ENCODE measurements at places on chromosomes 5 and 9.
A peak's percentile ranks its signal among the peaks of the same experiment; 100 is the strongest.

DNA sequence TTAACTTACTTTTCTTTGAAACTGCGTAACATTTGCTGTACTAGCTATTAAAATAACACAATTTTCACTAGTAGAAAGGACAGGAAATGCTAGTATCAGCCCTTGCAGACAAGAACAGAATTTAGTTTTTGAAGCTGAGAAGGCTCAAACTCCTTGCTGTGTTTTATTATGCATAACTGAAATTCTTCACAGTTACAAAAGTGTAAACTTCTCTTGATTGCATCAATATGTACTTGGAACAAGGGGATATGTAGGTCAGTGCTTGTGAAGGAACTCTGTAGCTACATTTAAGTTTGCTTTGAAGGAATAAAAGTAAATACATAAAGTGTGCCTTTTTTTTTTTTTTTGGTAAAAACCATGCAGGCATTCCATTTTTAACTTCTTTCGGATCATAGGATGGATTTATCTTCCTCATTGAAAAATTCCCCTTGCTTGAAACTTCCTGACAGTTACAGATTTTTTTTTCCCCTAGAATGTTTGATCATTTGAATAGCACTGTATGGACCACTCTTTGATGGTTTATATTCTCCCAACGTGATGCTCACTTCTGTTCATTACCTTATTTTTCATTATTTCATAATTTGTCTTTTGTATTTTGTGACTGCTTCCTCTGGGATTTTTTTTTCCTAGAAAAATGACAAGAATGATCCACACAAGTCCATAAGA, 94.9 kb upstream of the DAB2 start:
- no peak for DNase-seq

- no peak for DNase-seq
These were observed 51.1 kb downstream of the CCNH start for GRCh38 chr5:87361536-87362213.

- peak; percentile 59 for DNase-seq
These were observed 1.2 kb downstream of the IER5L start for GRCh38 chr9:129176701-129177442.

DNA sequence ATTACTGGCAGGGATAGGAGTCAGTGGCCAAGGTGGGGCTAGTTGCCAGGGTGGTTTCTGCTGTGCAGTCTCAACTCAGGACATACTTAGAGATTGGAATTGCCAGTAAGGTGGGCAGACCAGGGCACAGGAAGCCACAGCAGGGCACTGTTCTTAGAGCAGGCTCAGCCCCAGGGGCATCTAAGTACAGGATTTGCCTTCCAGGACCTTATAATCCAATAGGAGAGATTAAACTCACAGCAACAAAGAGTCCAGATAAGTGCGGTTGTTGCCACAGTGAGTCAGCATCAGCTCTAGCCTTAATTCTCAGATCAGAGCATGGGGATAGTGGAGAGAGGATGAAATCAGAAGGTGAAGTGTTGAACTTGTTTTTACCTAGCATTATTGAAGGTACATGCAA, 265.8 kb upstream of the TRPC7 start:
- DNase-seq: no peak

DNA sequence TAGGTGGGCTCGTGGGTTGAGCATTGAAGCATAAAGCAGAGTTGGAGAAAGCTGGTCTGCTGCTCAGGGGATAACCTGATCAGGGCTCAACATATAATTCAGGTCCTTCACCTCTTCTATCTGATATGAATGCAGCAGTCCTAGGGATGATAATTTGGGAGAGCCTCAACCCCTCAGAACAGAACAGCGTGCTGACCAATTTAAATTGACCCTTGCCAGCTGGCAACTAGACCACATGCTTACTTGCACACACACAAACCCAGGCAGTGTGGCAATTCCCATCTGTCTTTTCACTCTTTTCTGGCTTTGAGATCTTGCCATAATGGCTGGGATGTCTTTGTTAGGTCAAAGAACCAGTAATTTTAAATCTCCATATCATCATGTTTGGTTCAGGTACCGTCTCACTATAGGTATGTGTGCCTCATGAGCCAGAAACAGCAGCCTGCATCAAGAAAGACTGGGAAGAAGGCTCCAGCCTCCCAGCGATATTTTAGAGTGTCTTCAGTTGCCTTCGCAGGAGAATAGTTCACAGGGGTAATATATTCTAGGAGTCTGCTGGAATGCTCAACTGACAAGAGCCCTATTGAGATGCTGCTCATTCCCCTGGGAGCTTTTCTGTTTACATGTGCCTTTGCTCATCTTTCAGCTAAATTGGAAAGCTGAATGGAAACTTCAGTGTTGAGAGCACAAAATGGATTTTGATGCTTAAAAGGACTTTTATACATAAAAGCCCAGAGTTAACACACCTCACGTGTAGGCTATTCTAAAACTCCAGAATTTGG, 497.6 kb downstream of the RASEF start:
- peak; percentile 70 for DNase-seq

DNA sequence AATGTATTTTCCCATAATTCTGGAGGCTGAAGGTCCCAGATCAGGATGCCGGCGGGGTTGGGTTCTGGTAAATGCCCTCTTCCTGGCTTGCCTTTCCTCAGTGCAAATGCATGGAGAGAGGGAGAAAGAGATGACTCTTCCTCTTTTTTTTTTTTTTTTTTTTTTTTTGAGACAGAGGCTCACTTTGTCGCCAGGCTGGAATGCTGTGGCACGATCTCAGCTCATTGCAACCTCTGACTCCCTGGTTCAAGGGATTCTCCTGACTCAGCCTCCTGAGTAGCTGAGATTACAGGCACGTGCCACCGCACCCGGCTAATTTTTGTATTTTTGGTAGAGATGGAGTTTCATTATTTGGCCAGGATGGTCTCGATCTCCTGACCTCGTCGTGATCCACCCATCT, 300.0 kb upstream of the TAS2R1 start:
- no peak for DNase-seq

GRCh38 chr5:126956991-126957390, 73.4 kb downstream of the MARCHF3 start:
- no peak for DNase-seq

- DNase-seq: no peak
These were observed 210.1 kb downstream of the EPB41L4A start for GRCh38 chr5:112208699-112209615.

GRCh38 chr9:86660146-86660943, 287.0 kb downstream of the GAS1 start:
- no peak for DNase-seq

GRCh38 chr9:111162026-111162425, 123.8 kb upstream of the LPAR1 start:
- DNase-seq: no peak

GRCh38 chr9:124805186-124805585, 28.3 kb downstream of the OLFML2A start:
- no peak for DNase-seq

DNA sequence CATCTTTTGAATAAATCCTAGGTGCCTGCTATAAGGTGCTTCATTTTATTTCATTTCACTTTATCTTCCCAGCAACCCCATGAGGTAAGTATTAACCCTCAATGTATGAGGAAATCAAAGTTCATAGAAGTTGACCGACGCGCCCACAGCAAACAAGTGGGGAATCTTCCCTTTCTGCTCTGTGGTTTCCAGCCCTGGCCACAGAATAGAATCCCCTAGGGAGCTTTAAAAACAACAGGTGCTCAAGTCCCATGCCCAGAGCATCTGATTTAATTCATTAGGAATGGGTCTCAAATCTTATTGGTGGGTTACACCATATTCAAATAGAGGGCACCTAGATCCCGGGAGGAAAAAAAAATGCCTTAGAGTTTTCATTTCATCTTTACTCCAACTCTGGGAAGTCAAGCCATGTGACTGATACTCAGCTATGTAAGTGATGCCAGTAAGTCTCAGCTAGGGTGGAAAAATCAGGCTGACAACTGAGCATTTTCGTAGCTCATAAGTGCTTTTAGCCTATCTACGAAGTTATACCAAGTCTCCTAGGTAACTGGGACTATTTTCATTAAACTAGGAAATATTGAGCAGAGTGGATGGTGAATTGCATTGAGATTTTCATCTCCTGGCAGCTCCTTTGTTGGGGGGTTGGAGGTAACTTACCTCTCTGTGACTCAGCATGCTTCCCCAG, 353.4 kb upstream of the SLC30A5 start:
- DNase-seq: no peak

- DNase-seq: no peak
These were observed 16.8 kb downstream of the IL33 start for GRCh38 chr9:6232336-6232945.

GRCh38 chr5:39256477-39257235, 37.3 kb upstream of the FYB1 start:
- no peak for DNase-seq

DNA sequence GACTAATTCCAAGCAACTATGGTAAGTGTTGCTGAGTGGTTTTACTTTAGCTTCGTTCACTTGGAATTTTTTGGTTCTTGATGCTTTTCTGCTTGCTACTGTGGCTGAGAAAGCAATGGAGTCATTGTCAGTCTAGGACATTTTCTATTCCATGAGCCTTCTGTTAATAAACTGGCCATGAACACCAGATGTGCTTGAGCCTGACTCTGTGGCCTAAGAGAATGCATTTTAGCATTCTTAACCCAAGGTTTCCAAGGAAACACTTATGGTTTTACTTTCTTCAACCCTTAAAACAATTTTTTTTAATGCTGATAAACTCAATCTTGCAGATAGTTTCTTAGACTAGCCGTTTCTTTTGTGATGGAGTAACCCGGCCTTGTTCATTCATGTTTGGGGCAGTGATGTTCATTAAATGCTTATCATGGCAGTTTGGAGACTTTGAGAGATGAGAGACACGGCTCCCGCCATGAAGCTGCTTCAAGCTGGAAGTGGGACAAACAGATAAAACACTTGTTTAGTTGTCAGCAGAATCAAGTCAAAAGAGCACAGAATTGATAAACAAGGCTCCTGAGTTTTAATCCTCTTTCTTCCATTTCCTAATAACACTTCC, 42.4 kb downstream of the OSTF1 start:
- DNase-seq: no peak

DNA sequence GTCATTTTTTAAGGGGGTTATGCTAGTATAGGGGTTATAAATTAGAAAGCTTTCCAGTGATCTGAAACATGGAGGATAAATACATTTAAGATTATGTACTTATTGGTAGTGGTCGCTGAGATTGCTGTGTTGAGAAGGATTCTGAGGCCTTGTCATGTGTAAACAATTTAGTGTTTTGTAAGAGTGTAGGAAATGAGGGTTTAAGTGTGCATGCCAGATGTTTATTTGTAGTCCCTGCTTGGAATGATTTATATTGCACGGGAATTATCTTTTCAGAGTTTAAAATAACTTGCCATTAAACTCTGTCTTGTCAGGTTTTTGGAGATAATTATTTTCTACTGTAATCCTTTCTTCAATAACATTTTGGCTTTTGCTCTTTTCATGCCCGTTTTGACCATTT, 19.4 kb downstream of the ZNF618 start:
- DNase-seq: no peak

- no peak for DNase-seq
These were observed 24.7 kb upstream of the TNIP1 start for GRCh38 chr5:151105561-151105960.

- DNase-seq: no peak
These were observed 123.5 kb downstream of the TRIO start for GRCh38 chr5:14266686-14267085.

- no peak for DNase-seq
These were observed 37.3 kb upstream of the CDK5RAP2 start for GRCh38 chr9:120616966-120617935.

GRCh38 chr9:34069831-34070230, 21.1 kb upstream of the UBAP2 start:
- DNase-seq: no peak

Data from right lobe of liver (tissue), 6 donors.